ENCODE measurements at places on chromosomes 11 and 22.

DNA sequence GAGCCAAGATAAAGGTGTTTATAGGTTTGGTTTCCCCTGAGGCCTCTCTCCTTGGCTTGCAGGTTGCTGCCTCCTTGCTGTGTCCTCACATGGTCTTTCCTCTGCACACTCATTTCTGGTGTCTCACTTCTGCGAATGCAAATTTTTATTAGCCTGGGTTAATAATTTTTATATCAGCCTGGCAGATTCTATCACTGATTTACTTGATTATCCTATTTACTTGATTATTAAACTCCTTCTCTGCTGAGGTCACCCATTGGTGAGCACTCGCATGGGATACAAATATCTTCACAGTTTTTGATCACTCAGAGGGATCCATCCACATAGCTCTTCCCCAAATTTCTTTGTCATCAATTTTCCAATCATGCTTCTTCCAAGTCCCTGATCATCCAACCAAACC, 90.9 kb upstream of the IGLL5 start:
- DNase-seq: no peak

GRCh38 chr11:70555078-70555477, 156.7 kb downstream of the CTTN start:
- no peak for DNase-seq

GRCh38 chr22:46070803-46071450, 79.4 kb upstream of the PPARA start:
- DNase-seq: peak; percentile 84

DNA sequence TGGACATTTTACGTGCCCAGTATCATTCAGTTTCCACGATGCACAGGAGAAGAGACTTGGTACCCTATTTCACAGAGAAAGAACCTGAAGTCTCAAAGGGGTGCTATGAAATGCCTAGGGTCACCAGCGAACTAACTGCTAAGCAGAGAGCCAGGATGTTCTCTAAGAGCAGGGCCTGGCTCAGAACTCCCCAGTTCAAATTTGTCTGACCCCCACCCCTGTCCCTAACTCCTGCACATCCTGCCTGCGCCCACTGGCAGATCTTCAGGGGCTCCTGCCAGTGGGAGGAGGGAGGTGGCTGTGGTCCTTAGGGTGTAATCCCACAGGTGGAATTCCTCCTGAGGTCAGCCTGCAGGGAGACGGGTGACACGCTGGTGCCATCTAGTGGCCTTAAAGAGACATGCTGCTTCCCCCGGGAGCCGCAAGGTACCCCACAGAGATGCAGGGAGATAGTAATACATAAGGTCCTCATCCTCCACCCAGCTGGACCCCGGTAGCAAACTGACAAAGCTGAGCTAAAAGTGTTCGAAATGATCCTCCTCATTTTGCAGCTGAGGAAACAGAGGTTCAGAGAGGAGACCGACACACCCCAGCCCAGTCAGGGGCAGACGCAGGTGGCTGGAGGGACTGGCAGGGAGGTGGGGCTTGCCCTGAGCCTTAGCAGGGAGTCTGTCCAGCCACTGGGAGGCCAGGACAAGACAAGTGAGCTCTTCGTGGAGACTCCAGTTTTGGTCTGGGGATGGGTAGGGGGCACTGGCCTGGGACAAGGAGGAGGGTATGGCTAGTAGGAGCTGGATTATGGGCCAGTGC, 34.1 kb downstream of the MB start:
- peak; percentile 85 for DNase-seq

- DNase-seq: no peak
These were observed 53.9 kb upstream of the RCE1 start for GRCh38 chr11:66789097-66789890.

DNA sequence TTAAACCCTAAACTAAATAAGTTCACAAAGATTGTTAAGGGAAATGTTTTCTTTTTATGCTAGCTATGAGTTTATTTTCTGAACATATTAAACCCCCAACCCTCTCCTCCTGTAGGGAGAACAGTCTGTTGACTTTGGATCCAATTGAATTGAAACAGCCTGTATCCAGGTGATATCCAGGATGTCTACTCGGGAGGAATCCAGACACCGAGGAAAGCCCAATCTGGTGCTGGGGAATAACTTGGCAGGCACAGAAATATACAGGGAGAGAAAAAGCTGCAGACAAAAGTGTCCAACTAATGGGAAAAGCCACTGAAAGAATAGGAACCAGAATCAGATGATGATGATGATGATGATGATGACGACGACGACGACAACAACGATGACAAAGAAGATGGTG, 93.9 kb upstream of the API5 start:
- no peak for DNase-seq
